LoVo (cell line): ENCODE measurements at places on chromosomes 16 and 17.
A peak's percentile ranks its signal among the peaks of the same experiment; 100 is the strongest.

DNA sequence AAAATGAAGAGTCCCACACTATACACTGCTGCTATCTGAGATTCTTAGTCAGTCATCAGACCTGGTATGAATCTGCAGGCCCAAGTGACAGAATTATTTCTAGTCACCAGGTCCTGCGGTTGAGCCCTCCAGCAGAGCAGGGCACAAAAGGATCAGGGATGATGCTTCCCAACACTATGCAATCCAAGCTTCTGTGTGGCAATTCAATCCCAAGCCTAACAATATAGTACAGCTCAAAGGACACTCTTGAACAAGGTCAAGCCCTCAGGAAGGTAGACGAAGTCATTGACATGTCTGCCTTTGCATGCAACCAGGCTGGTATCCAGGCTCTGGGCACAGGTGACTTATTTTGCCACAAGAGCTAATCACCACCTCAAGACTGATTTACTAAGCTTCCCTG lies 5.8 kb downstream of the DCUN1D3 start:
- no peak for DNase-seq

- DNase-seq: peak; percentile 90
These were observed 756 bp downstream of the TAX1BP3 start for GRCh38 chr17:3667366-3668278.

DNA sequence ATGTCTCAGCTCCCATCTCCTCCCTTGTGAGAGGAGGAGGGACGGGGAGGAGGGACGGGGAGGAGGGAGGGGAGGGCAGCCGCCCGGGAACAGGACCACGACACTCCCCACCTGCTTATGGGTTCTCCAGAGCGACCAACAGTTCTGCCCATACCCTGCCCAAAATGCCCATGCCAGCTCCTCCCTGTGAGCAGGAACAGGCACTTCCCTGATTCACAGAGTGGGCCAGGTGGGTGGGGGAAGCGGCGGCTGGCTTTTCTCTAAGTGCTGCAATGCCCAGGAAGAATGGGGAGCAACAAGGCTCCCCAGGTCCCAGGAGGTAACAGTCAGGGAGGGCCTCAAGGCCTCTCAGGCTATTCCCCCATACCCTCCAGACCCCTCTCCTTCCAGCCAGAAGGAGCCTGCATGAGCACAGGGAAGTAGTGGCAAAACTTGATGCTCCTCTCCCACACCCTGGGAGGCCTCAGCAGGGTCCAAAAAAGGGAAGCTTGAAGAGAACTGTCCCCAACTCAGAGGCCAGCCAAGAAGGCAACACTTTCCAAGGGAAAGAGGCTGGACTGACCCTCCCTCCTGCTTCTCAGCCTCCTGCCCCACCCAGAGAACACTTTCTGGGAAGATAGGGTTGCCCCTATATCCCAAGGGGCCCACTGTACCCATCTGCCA lies 53.8 kb downstream of the MYO18A start:
- DNase-seq: no peak

DNA sequence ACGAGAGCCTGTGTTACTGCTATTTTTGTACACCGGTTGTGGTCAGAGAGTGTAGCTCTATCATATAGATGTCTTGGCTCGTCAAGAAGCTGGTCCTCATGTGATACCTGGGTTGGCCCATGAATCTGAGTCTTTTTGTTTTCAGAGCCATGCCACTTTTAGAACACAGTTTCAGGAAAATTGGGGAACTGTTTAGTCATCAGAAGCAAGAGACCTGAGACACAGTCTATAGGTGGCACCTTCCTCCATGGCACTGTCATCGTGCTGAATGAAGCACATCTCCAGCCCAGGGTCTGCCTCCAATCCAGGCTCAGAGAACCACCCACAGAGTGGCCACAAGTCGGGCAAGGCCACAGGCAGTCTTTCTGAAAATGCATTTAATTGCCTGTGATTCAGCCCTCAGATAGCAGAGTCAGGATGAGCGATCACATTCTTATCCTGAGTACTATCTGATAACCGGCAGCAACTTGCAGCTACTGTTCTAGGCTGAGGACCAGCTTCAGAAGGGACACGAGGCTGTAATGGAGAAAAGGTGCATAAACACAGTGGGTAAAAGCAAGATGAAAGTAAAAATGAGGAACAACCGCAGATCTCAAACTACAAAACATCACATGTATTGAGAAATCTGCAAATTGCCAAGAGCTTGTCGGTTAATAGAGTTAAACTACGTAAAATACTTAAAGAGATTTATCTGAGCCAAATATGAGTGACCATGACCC lies 14.2 kb upstream of the HAPSTR1 start:
- peak; percentile 59 for DNase-seq

- no peak for DNase-seq
These were observed 252.4 kb downstream of the IRF8 start for GRCh38 chr16:86151239-86151851.

GRCh38 chr17:6872936-6873335 lies 41.4 kb upstream of the TEKT1 start:
- DNase-seq: no peak

- no peak for DNase-seq
These were observed 143.6 kb upstream of the NOL11 start for GRCh38 chr17:67573987-67574657.

- DNase-seq: no peak
These were observed 1.0 kb downstream of the IRX3 start for GRCh38 chr16:54285414-54286089.

- DNase-seq: no peak
These were observed 312.2 kb downstream of the BCAS3 start for GRCh38 chr17:60989846-60990245.

DNA sequence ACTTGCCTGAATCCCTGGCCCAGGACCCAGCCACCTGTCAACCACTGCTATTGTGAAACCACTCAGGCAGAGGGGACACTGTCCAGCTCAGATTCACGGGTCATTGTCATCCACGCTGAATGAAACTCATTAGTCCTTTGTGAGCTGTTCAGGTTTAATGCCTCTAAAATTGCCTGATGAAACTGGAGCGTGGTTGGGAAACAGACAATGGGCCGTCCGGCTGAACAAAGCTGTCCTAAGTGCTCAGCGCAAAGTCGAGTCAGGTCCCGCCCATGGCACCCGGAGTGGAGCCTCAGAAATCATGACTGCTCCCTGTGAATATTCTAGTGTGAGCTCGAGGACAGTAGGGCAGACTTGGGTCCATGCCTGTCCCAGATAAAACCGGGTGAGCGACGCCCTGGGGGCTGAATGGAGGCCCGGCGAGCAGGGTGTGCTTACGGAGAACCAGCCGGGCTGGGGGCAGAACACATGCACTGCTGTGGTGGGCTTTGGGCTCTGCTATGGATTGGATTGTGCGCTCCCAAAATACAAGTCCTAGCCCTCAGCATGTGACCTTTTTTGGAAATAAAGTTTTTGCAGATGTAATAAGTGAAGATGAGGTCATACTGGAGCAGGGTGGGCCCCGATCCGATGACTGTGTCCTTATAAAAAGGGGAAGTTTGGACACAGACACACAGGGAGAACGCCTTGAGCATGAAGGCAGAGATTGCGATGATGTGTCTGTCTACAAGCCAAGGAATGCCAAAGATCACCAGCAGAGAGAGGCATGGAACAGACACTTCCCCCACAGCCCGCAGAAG lies 12.9 kb upstream of the CMIP start:
- no peak for DNase-seq

DNA sequence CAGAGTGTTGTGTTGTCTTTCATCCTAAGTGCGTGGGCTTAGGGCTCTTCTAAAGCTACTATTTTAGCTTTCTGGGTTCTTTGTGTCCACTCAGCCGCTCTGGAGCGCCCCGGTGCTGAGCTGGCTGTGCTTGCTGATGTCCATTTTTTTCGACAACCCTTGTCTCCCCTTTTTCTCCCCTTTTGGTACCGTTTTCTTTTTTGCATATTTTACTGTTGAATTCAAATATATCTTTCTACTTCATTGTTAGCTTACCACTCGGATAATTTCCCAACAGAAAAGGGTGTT lies 1.2 kb downstream of the SRRM2 start:
- DNase-seq: no peak

GRCh38 chr16:2296661-2297505 lies 29.0 kb upstream of the RNPS1 start:
- no peak for DNase-seq

DNA sequence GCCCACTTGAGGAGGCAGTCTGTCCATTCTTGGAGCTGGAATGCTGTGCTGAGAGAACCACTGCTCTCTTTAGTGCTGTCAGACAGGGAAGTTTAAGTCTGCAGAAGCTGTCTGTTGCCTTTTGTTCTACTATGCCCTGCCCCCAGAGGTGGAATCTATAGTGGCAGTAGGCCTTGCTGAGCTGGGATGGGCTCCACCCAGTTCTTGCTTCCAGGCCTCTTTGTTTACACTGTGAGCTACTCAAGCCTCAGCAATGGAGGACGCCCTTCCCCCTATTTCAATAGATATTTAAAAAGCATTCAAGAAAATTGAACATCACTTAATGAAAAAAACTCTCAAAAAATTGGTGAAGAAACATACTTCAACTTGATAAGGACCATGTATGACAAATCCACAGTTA lies 313.5 kb downstream of the PHKB start:
- no peak for DNase-seq

DNA sequence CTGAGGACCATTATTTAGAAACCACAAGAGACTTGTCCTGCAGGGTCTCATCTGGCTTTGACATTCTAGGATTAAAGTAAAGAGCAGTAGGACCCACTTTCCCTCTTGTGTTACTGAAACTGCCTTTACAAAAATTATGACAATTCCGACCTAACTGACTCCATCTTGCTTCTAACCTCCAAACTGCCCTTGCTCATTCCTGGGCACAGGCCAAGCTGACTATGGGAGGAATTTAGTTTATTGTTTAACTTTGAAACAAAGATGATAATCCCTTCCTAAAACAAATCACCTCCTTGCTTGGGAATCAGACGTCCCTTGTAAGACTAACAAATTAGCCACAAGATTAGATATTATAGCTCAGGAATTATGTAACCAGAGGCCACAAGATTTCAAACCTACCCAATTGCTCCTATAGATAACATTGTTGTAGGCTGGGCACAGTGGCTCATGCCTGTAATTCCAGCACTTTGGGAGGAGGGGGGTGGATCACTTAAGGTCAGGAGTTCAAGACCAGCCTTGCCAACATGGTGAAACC lies 87.0 kb upstream of the FBXO47 start:
- DNase-seq: peak; percentile 7

DNA sequence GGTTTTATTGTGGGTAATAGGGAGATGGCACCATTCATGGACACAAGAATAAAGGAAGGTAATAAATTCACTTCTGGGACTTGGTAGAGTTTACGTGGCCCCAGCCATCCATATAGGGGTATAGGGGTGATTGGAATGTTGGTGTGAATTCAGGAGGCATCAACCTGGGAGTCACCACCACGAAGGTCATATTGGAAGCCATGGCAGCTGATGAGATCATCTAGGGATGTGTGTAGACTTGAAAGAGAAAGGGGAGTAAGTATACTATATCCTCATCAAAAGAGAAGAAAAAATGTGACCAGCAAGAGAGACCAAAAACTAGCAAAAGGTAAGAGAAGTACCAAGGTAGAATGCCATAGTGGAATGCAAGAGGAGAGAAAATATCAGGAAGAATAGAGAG lies 26.6 kb upstream of the GINS3 start:
- DNase-seq: no peak

GRCh38 chr16:49931916-49932315 lies 76.0 kb upstream of the ZNF423 start:
- DNase-seq: no peak

DNA sequence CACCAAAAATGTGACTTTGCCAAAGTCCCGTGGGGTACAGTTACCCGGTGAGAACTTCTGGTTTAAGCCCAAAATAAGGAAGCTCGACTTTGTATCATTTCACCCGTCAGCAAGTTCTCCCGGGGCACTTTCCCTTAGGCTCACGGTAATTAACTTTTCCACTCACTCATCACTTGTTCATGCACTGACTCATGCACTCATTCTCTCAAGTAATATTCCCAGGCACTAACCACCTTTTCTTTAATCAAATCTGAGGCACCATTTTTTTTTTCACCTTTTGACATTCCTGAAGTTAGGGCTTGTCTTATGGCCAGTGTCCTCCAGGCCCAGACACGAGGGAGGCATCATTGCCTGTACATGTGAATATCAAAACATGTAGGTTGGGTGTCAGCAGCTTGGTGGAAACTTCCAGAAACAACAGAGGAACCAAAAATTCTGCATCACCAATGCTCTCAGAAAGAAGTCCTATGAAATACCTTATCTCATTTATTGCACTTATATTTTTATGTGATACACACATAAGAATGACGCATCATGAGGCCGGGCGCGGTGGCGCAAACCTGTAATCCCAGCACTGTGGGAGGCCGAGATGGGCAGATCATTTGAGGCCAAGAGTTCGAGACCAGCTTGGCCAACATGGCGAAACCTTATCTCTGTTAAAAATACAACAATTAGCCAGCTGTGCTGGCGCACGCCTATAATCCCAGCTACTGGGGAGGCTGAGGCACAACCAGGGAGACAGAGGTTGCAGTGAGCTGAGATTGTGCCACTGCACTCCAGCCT lies 36.1 kb upstream of the ATP2C2 start:
- no peak for DNase-seq

DNA sequence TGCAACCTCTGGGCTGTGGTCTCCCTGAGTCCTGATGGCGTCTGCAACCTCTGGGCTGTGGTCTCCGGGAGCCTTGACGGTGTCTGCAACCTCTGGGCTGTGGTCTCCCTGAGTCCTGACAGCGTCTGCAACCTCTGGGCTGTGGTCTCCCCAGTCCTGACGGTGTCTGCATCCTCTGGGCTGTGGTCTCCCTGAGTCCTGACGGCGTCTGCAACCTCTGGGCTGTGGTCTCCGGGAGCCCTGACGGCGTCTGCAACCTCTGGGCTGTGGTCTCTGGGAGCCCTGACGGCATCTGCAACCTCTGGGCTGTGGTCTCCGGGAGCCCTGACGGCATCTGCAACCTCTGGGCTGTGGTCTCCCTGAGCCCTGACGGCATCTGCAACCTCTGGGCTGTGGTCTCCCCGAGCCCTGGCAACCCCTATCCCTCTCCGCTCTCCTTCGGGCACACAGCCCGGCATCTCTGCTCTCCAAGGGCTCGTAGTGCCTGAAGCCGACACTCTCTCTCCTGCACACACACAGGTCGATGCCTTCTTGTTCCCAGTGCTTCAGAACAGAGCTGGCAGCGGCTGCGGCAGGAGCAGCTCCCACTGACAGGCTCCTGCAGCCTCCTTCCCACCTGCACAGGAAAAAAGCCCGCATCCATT lies 45.6 kb downstream of the METRNL start:
- no peak for DNase-seq

DNA sequence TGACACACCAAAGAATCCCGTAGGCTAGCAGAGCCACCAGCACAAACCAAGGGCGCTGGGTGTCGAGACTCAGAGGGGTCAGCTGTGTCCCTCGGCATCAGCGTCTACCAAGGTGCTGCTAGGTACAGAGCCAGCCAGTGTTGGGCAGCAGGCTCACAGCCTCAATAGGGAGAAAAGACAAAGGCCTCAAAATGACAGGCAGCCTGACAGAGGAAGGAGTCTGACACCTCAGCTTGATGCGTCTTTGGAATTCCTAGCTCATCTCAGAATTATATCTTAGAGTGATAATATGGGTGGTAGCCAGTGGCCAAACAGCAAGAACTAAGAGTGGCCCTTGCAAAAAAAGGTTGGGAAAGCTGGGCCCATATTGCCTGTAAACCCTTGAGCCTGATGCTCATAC lies 45.9 kb downstream of the HS3ST3B1 start:
- DNase-seq: no peak

GRCh38 chr17:1839516-1839915 lies 9.7 kb downstream of the RPA1 start:
- no peak for DNase-seq

- DNase-seq: no peak
These were observed 13.3 kb downstream of the GPT2 start for GRCh38 chr16:46897471-46897870.
